Stimulated activated CD4-positive, alpha-beta T cell treated with anti-CD3 and anti-CD28 coated beads, Interleukin-1b, Interleukin-23, amount 100 ng/mL, for 1 hour (primary cell): ENCODE measurements at places on chromosomes 7 and 10.

DNA sequence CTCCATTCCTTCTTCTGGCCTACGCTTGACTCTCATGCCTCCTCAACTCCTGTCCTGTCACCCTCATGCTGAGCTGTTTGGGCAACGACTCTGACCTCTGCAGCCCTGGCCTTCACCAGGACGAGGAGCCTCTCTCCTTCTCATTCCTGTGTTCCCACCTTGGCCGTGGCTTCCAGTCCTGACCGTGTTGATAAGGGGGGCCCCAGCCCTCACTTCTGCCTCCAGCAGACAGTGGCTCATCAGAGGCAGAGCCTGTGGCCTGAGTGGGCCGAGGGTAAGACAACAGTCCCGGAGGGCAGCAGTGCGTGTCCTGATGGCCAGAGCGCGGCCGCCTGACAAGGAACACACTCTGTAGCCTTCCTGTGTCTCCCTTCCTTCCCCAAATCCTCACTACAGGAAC, 61.7 kb upstream of the UBE3C start:
- no peak for DNase-seq

DNA sequence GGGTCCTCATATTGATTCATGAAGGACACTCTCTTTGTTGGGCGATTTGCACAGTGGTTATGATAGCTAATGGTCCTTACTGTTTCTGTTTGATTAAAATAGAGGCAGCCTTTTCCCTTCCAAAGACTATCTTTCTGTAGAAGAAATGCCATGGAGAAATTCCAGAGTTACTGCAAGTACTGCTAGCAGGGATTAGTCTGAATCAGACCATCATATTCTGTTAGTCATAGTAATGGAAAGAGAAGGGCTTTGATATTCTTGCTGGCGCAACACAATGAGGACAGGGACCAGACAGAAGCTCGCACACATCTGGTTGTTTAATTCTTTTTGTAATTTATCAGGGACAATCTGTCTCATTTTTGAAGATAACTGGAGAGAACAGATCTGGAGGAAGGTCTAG, 304.5 kb upstream of the FZD8 start:
- no peak for DNase-seq

DNA sequence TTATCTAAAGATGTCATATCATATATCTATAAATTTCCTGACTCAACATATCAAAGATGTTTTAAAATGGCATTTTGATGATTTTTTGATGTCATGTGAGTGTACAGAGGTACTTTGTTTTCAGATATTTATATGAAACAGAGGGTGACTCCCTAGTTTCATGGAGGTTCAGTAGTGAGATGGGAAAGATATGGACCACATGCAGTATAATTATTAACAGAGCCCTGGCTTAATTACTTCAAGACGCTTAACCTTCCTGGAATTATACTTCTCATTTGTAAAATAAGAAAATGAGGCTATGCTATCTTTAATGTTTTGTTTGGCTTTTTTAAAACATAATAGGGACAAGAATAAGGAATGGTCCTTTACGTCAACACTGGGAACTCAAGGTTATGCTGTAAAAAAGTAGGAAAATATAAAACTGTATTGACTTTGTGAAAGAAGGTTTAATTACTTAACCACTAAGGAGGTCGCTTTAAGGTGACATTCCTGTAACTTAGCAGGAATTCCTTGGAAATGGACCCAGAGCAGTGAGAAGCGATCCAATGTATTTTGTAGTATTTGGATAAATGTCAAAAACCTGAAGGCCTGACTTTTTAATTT, 821.0 kb upstream of the IGFBP3 start:
- DNase-seq: no peak

- DNase-seq: no peak
These were observed 19.1 kb upstream of the GPAM start for GRCh38 chr10:112202561-112203241.

- no peak for DNase-seq
These were observed 2.4 kb downstream of the CD36 start for GRCh38 chr7:80640846-80641245.

GRCh38 chr7:98996150-98996552, 117.8 kb downstream of the TRRAP start:
- DNase-seq: no peak
